ENCODE measurements at places on chromosomes 11 and 22.

DNA sequence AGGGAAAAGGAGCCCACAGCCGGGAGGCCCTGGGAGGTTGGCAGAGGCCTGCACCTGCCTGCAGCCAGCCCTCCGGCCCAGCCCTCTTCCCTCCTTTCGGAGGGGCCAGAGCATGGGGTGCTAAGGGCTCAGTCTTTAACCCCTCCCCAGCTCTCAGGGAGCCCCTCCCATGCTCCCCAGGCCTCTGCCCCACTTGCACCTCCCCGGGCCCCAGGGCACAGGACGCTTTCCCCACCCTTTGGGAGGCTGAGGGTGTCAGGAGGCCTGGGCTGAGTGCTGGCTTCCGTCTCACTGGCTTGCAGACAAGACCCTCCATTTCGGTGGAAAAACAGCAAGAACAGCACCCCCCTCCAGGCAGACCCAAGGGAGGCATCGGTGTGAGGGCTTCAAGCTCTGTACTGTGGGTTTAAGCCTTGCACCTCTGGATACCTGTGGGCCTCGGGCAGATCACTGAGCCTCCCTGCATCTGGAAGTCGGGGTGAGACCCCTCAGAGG lies 7.3 kb downstream of the ASCL2 start:
- no peaks in the 10 kb centered on the region for H3K36me3 ChIP-seq
- H3K27ac ChIP-seq: no peak overlapping the region
- peaks cover 31% of the 10 kb centered on the region for H3K27me3 ChIP-seq
- no peak overlapping the region for H3K4me3 ChIP-seq
- DNase-seq: no peak

GRCh38 chr22:43092085-43092484 lies 2.9 kb upstream of the TTLL1 start:
- no peaks in the 10 kb centered on the region for H3K36me3 ChIP-seq
- DNase-seq: no peak
- H3K27ac ChIP-seq: no peak overlapping the region
- H3K4me1 ChIP-seq: peaks cover 17% of the 10 kb centered on the region
- H3K27me3 ChIP-seq: no peaks in the 10 kb centered on the region
- H3K4me3 ChIP-seq: no peak overlapping the region

DNA sequence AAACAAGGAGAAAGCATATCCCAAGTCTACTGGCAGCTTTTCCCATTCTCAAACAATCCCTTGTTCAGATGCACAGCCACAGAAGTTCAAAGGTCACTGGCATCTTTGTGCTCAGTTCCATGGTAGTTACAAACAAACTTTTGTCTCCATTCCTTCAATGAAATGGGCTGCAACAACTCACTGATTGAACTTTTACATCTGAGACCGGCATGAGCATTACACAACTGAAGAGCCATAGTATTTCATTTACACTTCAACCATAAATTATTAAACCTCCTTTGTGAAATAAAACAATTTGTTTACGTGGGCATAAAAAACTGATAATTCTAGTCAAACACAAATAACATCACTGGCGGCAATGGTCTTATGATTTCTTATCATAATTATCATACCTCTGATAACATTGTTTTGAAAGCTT lies 67.8 kb upstream of the ARHGAP32 start:
- H3K4me1 ChIP-seq: peaks cover 10% of the 10 kb centered on the region
- no peak overlapping the region for H3K4me3 ChIP-seq
- H3K27ac ChIP-seq: no peak overlapping the region
- DNase-seq: no peak
- no peaks in the 10 kb centered on the region for H3K27me3 ChIP-seq

- no peak overlapping the region for H3K27ac ChIP-seq
- H3K4me1 ChIP-seq: no peaks in the 10 kb centered on the region
- no peak overlapping the region for H3K4me3 ChIP-seq
- no peaks in the 10 kb centered on the region for H3K27me3 ChIP-seq
- DNase-seq: no peak
These were observed 146.3 kb upstream of the B3GAT1 start for GRCh38 chr11:134558258-134558835.

Measured in thymus (tissue), 14 donors.